GM19239 (cell line): ENCODE measurements at places on chromosomes 11 and 22.

GRCh38 chr11:3219281-3219892 is 774 bp upstream of the MRGPRG start:
- no peak for DNase-seq

- DNase-seq = no peak
Observed at GRCh38 chr11:69239641-69240040, 54.3 kb upstream of the MYEOV start.

- no peak for DNase-seq
Observed at GRCh38 chr11:95085117-95085816, 4.4 kb upstream of the ENDOD1 start.

GRCh38 chr22:40791241-40791640 is 27.9 kb downstream of the SLC25A17 start:
- no peak for DNase-seq

DNA sequence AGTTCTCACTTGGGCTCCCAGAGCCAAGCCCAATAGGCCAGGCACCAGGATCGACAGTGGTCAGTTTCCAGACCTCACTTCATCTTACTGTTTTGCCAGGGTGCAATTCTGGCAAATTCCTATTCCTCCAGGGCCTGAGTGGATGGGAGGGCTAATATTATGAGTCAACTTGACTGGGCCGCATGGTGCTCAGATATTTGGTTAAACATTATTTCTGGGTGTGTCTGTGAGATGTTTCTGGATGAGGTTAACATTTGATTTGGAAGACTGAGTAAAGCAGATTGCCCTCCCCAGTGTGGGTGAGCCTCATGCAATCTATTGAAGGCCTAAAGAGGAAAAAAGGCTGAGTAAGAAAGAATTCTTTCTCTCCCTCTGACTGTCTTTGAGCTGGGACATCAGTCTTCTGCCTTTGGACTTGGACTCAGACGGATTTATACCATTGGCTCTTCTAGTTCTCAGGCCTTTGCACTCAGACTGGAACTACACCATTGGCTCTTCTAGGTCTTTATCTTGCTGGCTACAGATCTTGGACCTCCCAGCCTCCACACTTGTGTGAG is 132.9 kb upstream of the ZBED5 start:
- no peak for DNase-seq

GRCh38 chr11:96162816-96163499 is 180.0 kb downstream of the MAML2 start:
- DNase-seq = no peak

DNA sequence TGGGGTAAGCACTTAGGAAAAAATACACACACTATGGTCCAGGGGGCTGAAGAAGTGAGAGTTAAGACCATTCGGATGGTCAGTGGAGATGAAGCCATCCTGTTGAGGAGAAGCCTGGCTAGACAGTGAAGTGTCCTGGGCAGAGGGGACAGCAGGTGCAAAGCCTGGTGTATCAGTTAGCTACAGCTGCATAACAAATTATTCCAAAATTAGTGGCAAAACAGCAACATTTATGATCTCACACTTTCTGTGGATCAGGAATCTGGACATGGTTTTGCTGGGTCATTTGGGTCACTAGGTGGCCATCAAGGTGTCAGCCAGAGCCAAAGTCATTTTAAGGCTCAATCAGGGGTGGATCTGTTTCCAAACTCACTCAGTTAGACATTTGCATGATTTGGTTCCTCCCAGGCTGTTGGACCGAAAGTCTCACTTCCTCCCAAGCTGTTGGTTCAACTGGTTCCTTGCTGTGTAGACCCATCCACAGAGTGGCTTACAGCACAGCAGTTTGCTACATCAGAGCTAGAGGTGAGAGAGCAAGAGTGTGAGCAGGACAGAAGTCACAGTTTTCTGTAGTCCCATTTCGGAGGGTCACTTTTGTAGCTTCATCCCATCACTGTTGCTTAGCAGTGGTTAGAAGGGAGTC is 80.1 kb upstream of the ALX4 start:
- no peak for DNase-seq

DNA sequence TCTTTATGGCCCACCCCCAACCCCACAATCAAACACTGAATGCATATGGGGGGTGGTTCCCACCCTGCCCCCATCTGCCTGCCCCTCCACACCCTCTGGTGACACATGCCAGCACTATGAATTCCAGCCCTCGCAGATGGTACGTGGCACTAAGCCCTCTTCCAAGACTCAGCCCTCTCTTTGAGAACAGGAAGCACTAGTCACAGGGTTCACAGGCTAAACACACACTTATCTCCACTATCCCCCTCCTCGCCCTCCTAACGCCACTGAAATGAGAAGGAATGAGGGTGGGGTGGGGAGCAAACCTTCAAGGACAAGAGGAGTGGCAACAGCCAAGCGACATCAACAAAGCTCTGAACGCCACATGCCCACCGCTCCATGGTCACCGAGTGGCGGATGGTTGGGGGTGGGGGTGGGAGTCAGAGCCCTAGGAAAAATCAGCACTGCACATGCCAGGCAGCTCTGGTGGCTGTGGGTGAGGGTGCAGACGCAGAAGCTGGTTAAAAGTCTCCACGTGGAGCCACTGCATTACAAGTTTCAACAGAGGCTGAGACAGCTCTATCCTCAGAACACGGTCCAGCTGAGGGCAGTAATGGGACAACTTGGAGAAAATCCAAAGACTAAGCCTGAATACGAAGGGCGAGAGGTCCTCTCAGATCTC is 33.6 kb downstream of the TMEM184B start:
- no peak for DNase-seq

DNA sequence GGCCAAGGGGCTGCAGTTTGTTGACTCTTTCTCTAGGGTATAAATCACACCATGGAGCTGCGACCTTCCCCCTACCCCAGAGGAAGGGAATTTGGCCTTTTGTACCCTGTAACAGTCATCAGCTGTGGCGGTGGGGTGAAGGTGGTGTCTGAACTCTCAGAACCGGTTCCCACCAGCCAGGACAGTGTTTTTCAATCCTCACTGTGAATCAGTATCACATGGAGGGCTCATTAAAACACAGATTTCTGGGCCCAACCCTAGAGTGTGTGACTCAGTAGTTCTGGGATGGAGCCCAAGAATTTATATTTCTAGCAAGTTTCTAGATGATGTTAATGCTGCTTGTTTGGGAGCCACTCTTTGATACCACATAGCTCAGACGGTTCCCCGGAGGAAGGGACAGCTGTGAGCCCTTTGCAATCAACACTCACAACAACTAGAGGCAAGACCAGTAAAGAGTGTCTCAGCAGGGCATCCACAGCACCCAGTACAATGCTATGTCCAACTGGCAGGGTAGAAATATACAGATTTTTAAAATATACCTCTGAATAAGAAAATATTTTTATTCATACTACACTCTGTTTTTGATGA is 43.9 kb upstream of the FAT3 start:
- no peak for DNase-seq

DNA sequence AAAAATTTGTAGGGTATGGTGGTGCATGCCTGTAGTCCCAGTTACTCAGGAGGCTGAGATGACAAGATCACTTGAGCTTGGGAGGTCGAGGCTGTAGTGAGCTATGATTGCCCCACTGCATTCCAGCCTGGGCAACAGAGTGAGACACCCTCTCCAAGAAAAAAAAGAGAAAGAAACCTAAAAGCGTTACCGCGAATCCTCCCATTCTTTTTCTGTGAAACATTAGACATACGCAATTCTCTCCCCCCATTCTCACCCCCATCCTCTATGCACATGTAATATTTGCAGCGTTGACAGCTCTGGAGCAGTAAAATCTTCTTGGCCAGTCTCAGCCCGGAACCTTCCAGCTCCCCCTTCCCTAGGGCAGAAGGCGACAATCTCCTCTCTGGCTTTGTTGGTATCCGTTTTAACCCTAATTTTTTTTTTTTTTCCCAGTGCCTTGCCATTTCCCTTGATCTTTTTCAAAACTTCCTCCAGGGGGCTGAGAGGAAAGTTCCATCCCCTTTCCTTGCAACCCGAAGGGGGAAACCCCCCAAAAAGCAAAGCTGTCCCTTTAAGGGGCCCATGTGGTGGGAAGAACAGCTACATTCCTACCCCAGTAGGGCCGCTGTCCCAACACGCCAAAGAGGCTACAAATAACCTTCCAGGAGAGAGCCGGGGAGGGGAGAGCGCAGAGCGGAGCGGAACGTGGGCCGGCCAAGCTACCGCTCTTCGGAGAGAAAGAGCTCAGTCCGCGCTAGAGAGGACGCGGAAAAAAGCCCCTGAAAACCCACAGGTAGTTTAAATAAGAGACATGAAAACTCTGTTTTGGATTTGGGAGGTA is 1.9 kb downstream of the LRP4 start:
- no peak for DNase-seq

DNA sequence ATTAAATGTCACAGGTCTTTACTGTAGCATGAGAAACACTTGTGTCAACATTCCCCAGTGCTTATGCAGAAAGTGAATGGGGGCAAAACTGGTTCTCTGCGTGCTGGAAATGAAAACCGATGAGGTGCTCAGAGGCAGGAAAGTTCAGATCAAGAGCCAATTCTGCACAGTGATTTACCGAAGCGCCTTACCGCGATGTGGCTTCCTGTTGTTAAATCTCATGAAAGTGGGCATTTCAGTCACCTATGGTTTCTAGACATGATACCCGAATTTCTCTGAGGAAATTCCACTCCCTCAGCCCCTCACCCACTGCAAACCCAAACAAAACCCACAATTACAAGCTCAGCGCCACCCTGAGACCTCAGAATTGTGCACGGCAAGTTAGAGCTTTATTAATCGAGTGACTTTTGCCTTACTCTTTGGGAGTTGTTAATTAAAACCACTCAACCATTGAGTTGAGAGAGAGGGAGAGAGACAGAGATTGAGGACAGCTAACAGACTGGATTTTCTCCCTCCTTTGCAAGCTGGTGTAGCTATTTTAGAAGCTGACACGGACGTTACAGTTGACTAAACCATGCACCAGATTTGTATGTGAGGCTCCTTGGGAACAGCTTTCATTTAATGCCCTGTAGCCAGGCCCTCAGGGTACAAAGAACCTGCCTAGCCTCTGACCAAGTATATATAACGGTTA is 196.4 kb downstream of the DBX1 start:
- DNase-seq = no peak

DNA sequence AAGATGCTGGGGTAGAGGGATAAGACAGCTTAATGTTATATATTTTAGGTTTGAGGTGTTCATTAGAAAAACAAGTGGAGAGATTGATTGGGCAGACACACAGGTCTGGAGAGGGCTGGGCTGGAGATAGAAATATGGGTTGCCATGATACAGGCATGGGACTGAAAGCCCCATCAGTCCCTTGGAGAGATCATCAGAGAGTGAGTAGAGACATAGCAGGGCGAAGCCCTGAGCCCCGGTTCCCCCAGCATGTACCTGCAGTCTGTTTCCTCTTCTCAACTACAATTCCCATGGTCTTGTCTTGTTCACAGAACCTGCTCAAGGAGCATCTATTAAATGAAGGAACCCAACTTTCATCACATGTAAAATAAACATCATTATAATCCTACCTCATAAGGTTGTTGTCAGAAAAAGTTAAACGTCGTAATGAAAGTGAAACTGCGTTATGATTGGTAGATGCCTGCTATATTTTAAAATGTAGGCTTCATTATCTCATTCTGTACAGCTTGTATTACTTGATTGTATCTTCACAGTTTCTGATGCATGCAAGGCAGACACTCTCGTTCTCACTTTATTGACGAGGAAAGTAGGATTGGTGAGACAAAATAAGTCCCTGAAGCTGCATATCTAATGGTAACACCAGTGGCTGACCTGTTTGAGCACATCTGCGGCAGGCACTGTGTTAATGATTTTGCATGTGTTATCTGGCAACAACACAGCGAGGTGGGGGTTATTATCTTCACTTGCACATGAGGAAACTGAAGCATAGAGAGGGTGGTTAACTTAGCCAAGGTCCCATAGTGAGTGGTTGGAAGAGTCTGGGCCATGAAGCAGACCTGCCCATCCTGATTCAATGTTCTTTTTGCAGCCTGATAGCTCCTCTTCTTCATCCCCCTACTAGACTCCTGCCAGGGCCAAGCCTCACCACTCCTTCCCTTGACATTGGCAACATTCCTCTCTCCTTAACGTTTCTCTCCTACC is 63.5 kb downstream of the ENDOD1 start:
- DNase-seq = no peak

DNA sequence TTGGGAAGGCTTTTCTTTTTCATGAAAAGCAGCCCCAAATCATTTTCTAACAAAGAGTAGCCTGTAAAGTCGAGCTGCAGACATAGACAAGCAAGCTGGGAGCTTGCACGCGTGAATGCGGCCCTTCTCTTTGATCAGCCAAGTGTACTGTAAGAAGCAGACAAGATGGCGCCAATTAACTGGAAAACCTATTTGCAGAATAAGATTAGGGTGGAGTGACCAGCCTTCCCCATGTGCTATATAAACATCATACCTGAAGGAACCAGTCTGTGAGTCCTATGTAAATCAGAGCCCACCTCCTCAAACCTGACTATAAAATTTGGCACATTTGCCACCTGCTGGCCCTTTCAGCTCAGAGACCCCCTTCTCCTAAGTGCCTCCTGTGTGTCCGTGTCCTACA is 982.7 kb downstream of the OPCML start:
- DNase-seq = no peak

DNA sequence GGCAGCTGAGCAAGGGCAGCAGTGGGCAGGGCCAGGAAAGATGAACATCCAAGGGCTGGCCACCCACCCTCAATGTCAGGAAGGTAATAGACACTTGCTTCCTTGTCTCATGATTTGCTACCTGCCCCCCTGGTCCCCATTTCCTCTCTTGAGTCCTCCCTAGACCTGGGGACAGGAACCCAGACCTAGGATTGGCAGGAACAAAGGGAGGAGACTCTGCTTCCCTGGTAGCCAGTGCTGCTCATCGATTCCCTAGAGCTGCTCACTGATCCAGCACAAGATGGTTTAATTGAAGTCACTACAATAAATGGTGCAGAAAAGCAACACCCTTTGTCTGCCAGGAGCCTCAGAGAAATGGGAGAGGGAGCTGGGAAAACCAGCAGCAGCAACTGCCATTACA is 67.8 kb upstream of the CHST1 start:
- no peak for DNase-seq
